Fibroblast of the aortic adventitia (primary cell): ENCODE measurements at places on chromosomes 2 and 18.

- peak; percentile 43 for DNase-seq
Measured at GRCh38 chr2:176507786-176508185, 238.5 kb downstream of the MTX2 start.

- DNase-seq, result no peak
Measured at GRCh38 chr2:196307775-196308305, 136.5 kb upstream of the STK17B start.

DNA sequence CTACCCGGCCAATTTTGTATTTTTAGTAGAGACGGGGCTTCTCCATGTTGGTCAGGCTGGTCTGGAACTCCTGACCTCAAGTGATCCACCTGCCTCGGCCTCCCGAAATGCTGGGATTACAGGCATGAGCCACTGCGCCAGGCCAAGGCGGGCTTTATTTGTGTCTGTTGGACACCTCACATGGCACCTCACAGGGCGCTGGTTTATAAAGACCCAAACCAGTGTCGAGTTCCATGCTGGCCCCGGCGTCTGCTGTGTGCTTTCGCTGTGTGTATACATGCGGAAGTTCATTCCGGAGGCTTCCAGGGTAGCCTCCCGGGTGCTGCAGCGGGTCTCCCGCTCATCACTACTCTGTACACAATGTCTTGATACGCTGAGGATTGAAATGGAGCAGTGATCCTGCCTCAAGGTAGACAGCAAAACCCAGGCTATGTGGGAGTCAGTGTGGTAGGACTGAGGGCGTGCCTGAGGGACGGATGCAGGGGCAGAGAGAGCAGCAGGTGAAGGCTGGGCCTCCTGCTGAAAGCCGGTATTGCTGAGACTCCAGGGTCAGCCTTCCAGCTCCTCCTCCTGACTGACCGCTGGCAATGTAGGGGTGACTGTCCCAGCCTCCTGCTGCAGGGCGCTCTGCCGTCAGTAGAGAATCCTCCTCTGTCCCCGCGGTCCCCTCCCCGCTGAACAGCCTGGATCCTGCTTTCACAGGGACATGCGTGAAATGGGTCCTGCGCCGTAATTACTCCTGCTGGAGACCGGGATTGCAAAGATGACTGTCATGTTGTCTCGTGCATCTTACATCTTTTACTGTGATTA is 22.7 kb downstream of the LDLRAD4 start:
- DNase-seq, result no peak

GRCh38 chr18:23950644-23951043 is 63.9 kb upstream of the TTC39C start:
- no peak for DNase-seq

GRCh38 chr2:133574620-133575019 is 6.4 kb upstream of the NCKAP5 start:
- no peak for DNase-seq

DNA sequence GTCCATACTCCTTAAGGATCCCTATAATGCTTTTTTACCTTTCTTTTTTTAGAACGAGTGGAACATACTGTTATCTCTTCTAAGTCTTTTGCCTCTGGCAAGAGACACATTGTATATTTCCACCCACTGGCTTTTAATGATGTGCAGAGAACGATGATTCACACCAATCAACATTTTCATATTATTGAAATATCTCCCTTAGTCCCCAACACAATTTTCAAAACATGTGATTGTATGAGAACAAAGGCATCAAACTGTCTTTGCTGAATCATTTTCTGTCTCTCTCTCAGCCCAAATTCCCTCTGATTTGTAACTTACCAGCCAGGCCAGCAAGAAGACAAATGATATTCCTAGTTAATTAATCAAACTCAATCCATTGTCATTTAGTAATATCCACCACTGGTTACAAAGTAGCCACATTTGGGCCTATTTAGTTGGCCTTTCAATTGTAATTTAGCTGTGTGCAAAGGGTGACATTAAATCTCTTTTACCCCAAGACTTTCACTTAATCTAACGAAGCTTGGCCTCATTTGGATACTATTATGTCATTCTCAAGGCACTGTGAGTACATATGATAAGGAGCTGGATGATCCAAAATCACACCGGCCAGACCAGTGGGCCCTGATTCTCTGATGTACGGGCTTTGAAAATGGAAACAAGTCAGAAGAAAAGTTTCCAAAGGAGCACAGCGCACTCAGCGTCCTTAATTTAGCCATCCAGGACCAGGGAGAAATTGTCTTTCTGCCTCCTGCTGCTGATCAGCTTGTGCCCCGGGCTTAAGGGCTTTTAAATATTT is 185.1 kb downstream of the SCG2 start:
- peak; percentile 64 for DNase-seq

DNA sequence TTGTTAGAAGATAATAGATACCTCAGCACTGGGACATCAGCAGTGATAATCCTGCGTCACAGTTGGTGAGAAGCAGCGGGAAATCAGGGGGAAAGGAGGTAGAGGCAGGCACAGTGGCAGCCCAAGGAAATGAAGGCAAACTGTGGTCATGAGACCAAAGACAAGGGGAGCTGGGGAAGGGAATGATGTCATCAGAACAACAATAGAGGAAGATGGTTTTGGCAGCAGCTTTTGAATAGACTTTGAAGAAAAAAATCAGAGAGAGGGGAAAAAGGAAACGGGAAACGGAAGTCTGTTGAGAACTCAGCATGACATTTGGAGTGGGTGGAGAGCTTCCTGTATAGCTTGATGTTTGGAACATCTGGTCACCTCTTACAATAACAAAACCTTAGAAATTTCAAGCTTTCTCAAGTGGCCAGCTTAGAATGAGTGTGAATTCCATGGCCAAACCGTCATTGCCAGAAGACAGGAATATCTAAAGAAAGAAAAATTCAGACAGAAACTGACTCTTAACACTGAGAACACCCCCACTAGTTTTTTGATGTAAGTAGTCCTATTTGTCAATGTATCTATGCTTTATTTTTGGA is 18.4 kb upstream of the YES1 start:
- peak; percentile 85 for DNase-seq

- no peak for DNase-seq
Measured at GRCh38 chr18:51802569-51803428, 537.2 kb upstream of the DCC start.

DNA sequence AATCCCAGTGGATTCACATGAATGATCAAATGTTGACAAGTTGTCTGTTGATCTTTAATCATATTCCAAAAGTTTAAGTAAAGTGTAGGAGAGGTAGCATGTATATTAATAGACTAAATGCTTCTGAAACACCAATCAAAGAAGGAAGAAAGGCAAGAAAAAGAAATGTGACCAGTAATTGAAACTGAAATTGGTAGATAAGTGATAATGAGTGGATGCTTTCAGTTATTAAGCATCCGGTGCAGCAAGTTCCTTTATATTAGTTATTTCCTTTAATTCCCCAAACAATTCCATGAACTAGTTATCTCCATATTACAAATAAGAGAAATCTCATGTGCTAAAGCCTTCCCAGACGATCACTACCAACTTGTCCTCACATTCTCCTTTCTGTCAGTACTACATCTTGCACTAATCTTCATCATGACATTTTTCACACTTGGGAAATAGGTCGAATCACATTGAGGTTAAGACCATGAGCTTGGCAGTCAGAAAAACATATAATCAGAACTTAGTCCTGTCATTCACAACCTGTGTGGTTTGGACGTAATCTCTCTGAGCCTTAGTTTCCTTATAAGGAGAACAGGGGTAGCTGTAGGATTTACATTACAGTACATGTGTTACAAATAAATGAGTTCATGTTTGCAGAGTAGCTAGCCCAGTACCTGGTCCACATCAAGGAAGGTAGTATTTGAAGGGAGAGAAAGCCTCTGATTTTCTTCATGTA is 182.1 kb downstream of the NOL4 start:
- DNase-seq, result no peak

- DNase-seq, result no peak
Measured at GRCh38 chr2:46723346-46723745, 192.3 kb downstream of the MCFD2 start.

GRCh38 chr2:235614900-235615712 is 121.3 kb downstream of the AGAP1 start:
- DNase-seq, result peak; percentile 98

DNA sequence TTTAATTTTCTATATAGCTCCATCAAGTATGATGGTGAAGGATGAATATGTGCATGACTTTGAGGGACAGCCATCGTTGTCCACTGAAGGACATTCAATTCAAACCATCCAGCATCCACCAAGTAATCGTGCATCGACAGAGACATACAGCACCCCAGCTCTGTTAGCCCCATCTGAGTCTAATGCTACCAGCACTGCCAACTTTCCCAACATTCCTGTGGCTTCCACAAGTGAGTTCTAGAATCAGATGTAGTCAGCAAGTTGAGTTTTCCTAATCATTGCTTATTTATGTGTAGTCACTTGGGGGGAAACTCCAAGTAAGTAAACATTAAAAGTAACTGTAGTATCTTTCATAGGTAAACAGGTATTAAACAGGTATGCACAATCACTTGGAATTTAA is 24.8 kb downstream of the SMAD4 start:
- no peak for DNase-seq

DNA sequence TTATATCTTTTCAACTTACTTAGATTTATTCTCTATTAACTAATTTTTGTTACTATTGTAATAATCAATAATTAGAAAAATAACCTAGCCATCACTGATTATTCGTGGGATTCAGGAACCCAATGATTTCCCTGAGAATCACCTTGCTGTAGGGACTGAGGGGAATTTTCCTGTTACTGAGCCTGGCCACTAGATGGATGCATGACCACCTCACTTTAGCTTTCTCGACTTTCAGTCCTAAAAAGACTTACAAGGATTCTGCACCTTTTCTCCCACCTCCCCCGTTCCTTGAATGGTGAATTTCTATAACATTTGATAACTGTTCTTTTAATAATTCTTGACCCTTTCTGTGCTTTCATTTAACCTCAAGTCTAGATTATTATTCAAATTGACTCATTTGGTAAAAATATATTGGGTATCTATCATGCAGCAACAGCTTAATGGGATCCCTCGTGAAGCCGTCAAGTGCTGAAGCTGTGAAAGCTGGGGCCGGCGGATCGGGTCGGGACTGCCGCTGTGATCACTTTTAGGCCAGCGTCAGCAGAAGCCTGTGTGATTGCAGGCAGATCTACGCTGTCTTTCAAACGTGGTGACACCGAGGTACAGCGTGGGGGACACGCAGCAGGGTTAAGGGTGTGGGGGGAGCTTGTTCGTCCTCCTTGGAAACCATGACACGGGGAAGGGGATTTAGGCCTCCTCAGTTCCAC is 38.8 kb upstream of the TMEM18 start:
- peak; percentile 29 for DNase-seq

DNA sequence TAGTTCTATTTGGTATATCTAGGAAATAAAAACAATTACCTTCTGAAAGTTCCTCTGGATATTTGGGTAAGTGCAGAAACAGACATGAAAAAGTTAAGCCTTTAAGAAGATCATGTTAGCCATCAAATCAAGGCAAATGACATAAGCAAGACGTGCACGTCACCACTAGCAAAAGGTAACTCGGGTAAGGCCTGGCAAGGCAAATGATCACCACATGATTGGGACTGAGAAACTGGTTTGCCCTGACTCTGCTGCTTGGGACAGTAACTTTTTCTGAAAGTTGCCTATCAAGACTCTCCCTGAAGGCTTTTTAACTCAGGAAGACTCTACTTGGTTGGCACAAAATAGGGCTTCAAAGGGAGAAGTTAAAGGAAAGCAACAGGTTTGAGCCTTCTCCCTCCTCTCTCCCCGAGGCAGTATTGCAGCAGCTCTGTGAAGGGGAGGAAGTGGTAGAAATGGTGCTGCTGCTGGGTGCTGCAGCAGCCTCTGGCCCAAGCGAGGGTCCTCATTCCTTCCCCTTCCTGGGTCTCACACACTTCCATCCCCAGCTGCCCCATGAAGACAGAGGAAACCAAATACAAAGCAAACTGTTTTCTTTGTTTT is 17.1 kb upstream of the TMEM237 start:
- DNase-seq, result no peak

DNA sequence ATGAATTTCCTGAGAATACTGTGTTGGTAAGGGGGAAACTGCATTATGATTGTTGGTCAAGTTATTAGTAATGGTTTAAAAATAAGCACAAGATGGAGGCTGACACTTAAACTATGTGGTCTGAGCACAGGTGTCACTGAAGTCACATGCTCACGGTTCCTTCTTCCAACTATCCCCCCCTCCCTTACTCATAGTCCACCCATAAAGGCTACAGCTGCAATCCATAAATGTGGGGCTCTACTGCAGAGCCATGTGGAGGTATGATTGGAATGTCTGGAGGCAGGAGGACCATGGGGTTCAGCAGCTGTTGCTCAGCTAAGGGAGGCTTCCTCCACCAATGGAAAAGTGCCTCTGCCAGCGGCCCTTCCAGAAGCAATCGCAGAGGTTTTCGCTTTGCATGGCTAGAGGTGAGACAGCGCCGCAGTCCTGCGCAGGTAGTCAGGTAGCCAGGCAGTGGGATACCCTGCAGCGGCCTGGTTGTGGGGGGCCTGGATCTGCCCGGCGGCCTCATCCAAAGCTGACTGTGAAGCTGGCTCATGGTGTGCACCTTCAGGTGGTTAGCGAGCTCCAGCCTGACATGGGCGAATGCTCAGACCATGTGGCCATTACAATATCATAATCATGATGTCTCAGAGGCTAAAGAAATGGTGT is 249.6 kb downstream of the DCDC2C start:
- no peak for DNase-seq

DNA sequence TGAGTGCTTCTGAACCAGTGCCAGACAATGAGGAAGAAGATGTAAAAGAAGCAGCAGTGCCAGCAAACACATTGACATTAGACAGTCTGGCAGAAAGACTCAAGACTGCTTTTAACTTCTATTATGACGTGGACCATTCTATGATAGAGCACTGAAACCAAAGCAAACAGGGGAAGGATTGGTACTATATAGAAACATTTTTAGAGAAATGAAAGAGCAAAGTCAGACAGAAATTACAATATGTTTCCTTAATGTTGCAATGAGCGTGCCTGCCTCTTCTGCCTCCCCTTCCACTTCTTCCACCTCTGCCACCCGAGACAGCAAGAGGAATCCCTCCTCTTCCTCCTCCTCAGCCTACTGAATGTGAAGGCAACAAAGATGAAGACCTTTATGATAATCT is 39.7 kb downstream of the DHX57 start:
- DNase-seq, result no peak

DNA sequence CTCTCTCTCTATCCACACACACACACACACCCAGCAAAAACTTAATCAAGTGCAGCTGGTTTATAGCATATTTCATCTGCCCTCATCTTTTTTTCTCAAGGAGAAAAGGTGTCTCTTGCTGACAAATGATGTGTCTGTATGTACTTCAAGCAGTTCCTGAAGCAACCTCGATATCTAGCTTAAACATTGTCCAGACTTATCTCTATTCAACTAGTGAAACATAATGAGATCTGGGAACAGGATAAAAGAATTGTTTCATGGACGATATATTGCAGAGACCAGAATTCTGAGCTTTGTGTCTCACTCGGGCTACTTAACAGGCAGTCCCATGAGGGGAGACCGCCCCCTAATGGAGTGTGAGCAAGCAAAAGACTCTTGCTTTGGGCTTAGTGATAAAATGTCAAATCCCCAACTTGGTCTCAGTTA is 929.2 kb upstream of the SOX11 start:
- DNase-seq, result no peak

- no peak for DNase-seq
Measured at GRCh38 chr2:58900246-58901027, 659.3 kb upstream of the FANCL start.

- no peak for DNase-seq
Measured at GRCh38 chr2:69639266-69639665, 4.3 kb downstream of the AAK1 start.
